ENCODE measurements at places on chromosomes 5 and 9. TPM values are rescaled to one million over a fixed set of nuclear protein-coding genes. Genes with fewer than 3 reads are reported as not detected.

DNA sequence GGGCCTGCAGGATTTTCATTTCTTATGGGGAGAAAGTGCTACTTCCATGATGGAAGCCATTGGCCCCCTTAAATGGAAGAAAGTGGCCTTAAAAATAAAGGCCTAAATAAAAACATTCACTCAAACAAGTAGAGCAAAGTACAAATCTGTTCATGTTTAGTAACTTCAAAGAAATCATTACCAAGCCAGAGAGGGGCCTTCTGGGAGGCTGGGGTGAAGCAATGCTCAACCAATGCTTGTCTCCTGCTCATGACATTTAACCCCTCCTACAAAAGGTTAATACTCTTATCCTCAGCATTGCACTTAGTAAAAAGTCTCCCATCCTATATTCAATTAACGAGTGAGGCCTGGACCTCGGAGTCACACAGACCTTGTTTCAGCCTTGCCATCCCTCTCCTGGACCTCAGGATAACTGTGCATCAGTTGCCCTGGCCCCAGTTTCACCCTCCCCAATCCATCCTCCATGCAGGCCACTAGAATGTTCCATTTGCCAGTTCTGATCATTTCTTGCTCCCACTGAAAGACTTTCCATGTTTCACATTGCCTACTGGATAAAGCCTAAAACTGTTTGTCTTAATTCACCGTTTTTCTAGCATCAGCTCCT is 36.9 kb upstream of the ALDH1B1 start:
- no peak for DNase-seq
- H3K27me3 ChIP-seq = no peaks in the 10 kb centered on the region
- H3K4me1 ChIP-seq = no peaks in the 10 kb centered on the region

- no peak overlapping the region for H3K4me3 ChIP-seq
- H3K27ac ChIP-seq = no peak overlapping the region
- H3K4me1 ChIP-seq = peaks cover 14% of the 10 kb centered on the region
- peak; percentile 77 for DNase-seq
- no peaks in the 10 kb centered on the region for H3K27me3 ChIP-seq
Measured at GRCh38 chr9:85200726-85201404, 531.3 kb downstream of the NTRK2 start.

The BASP1 gene
- 41.7 TPM for total RNA-seq

The GNA14 gene
- not detected for total RNA-seq
